ENCODE measurements at places on chromosomes 1 and 21.

DNA sequence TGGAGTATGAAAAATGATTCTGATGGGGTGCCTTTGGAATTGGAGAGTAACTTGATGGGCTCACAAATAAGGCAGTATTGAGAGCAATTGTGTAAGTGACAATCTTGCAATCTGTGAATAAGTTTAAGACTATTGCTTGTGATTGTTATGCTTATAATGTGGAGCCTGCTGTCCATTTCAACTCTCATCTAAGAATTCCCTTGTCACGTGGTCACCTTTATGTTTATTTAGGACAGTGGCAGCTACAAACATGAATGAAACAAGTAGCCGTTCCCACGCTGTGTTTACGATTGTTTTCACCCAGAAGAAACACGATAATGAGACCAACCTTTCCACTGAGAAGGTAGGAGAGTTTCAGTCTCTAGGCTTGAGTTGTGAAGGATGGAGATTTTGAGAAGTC, 57.6 kb downstream of the KIF1B start:
- DNase-seq: no peak

DNA sequence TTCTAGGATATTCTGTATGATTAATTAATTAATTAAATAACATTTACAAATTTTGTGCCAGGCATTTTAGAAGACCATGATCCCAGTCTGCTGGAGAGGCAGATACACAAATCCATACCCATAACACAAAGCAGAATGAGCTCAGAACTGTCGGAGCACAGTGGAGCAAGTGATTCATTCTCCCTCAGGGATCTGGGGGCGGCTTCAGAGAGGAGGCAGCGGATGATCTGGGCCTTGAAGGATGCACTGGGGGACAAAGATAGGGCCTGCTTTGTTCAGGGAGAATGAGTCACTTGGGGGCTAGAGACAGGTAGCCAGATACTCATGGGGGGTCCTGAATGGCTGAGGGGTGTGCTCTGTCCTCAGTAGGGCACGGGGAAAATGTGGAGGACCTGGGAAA, 50.9 kb upstream of the TRABD2B start:
- DNase-seq: no peak

- peak; percentile 78 for DNase-seq
These were observed 2.3 kb upstream of the VWA1 start for GRCh38 chr1:1432951-1433803.

DNA sequence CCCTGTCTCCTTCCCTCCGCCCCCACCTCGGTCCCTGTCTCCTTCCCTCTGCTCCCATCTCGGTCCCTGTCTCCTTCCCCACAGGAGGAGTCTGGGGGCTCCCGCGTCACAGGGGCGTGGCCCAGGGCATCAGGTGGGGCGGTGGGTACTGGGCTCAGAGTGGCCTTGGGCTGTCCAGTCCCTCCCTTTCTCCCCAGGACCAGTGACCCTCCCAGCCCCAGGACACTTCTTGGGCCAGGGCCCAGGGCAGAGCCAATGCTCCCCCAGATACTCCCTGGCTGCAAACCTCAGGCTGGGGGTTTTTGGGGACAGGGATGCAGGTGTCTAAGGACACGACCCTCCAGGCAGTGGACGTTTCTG, 6.8 kb upstream of the RNF223 start:
- no peak for DNase-seq

- DNase-seq: no peak
These were observed 94.1 kb downstream of the COL24A1 start for GRCh38 chr1:86062453-86062852.

GRCh38 chr1:202343652-202344349, 2.1 kb upstream of the UBE2T start:
- no peak for DNase-seq
